ENCODE measurements at places on chromosomes 7 and 10.
A peak's percentile ranks its signal among the peaks of the same experiment; 100 is the strongest.

GRCh38 chr7:112257073-112257472 lies 50.6 kb downstream of the ZNF277 start:
- no peak for DNase-seq

- DNase-seq: no peak
Measured at GRCh38 chr10:91924212-91925021, 847 bp downstream of the BTAF1 start.

DNA sequence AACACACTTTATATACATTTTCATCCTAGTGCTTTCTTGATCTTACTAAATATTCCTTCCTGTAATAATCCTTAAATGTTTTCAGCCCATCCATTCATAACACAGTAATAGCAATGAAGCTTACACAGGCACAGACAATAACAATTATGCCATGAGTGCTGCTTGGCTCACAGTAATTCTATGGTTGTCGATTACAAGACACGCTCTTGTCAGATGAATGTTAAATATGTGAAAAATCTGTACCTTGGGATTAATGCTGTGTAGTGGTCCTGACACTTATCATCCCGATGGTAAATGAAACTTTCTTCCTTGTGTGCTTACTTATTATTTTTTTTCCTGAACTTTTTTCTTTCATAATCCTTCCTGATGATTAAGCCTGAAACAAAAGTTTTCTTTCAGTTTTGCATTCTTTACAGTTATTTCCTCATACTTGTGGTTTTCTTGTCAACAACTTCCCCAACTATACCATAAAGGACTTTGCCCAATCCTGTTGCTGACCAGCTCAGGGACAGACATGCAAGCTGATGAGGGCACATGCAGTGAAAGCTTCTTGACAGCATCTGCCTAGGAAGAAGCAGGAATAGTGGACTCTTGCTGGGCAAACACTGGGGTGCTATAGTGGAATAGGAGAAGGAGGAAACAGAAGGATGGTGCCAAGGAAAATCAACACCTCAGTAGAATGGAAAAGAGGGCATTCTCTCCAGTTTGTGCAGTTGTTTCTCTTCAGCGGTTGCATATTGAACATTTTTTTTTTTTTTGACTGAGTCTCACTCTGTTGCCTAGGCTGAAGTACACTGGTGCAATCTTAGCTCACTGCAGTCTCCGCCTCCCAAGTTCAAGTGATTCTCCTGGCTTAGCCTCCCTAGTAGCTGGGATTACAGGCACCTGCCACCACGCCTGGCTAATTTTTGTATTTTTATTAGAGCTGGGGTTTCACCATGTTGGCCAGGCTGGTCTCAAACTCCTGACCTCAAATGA lies 6.7 kb upstream of the MGAM2 start:
- DNase-seq: no peak

- no peak for DNase-seq
Measured at GRCh38 chr7:31416381-31416870, 75.9 kb upstream of the NEUROD6 start.

GRCh38 chr10:114095559-114096337 lies 52.1 kb downstream of the ADRB1 start:
- DNase-seq: no peak

DNA sequence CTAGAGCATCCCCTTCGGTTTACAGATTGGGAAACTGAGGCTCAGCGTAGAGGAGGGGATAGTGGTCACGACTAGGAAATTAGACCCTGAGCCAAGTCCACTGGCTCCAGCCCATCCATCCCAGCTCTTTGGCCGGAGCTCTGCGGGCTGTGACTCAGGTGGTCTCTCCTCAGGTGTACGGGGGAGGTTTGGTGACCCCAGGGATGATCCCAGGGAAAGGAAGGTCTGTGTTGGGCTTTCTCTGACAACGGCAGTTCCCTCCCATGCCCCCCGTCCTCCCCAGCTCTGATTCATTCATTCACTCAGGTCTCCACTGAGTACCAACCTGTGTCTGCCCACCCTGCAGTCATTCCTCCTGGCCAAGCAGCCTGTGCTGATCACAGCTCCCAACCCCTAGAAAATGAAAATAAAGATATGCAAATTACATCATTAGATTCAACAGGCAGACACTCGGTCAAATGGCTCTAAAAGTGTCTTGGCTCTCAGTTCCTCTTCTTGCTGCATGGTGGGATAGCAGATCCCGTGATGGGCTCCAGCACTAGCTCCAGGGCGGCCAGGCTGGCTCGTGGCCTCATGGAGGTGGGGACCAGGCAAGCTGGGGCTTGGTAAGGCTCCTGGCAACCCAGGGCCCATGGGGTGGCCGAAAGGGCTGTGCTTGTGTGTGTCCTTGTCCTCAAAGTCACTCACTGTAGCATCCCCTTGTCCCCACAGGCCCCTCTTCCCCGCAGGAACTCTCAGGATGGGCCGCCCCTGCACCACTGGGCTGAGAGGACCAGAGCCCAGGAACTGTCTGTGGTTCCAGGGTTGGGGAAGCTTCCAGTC lies 37.8 kb downstream of the CLRN3 start:
- DNase-seq: no peak

DNA sequence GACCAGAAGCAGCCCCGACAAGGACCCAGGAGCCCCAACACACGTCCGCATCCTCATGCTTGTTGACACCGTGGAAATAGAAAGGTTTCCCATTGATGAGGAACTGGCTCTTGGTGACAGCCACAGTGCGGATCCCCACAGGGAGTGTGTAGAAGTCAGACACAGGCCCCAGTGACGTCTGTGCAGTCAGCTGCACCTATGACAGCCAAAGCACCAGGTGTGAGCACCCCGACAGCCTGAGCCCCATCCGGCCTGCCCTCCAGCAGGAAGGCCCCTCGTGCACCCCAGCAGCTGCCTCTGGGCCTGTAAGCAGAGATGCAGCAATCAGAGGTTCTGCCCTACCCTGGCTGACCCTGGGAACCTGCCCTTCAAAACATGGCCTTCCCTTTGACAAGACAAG lies 7.1 kb downstream of the GUSB start:
- no peak for DNase-seq

- no peak for DNase-seq
Measured at GRCh38 chr10:42954766-42955492, 121.9 kb upstream of the RET start.

DNA sequence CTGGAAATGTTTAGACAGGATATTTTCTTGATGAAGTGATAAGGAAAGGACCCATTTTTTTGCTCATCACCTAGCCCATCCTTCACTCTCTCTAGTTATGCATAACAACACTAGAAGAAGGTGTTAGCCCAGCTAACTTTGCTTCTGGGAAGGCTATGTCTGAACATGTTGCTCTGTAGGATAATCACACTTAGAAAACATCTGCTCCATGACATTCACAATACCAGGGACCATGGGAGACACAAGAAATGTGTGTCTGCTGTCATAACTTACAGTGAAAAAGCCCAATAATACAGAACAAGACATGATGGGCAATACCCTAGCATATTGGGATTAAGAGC lies 13.9 kb upstream of the ZNF282 start:
- DNase-seq: no peak

GRCh38 chr10:21534604-21535493 lies 817 bp downstream of the MLLT10 start:
- peak; percentile 57 for DNase-seq

DNA sequence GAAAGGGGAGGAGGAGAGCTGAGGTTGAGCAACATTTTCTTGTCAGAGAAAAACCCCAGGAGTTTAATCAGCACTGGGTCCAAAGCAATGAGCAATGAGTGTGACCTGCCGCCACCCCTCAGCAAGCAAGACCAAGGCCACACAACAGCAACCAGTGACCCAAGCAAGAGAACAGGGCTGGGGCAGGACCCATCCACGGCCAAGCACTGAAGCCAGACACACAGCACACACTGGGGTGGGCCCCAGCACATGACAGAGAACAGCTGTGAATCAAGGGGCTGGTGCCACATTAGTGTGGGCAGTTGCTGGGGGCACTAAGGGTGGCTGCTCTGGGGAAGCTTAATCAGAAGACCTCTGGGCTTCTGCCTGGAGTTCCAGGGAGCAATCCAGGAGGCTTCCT lies 16.2 kb downstream of the TMEM72 start:
- no peak for DNase-seq

DNA sequence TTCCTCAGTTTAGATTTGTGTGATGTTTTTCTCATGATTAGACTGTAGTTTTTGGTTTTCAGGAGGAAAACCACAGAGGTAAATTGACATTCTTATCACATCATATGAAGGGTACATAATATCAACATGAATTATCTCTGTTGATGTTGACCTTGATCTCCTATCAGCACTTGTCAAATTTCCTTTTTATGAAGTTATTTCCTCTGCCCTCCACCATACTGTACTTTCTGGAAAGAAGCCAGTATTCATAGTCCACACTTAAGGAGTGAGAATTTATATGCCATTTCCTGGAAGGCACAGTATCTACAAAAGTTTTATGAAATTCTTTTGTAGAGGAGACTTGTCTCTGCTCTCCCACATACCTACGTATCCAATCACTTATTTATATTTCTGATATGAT lies 807.2 kb upstream of the MBL2 start:
- DNase-seq: no peak

DNA sequence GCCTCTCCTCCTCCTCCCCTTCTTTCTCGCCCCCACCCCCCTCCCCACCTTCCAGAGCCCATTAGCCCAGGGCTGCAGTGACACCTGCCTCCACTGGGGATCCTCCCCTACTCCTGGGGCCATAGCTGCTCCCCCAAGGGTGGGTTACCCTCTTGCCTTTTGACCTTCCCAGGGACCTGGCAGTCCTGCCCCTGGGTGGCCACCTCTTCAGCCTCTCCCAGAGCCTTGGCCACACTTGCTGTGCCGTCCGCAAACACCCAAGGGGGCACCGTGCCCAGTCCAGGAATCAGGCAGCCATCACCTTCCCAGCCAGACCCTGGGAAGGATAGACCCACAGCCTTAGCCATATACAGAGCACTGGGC lies 19.8 kb upstream of the CLDN4 start:
- DNase-seq: no peak

- DNase-seq: peak; percentile 46
Measured at GRCh38 chr7:149624006-149624405, 126.4 kb upstream of the ZNF746 start.

GRCh38 chr7:148173369-148173768 lies 417.2 kb upstream of the C7orf33 start:
- no peak for DNase-seq
